ENCODE measurements at places on chromosomes 3 and 15.
A peak's percentile ranks its signal among the peaks of the same experiment; 100 is the strongest.

GRCh38 chr3:147934451-147935180 is 525.5 kb downstream of the ZIC1 start:
- DNase-seq = no peak

DNA sequence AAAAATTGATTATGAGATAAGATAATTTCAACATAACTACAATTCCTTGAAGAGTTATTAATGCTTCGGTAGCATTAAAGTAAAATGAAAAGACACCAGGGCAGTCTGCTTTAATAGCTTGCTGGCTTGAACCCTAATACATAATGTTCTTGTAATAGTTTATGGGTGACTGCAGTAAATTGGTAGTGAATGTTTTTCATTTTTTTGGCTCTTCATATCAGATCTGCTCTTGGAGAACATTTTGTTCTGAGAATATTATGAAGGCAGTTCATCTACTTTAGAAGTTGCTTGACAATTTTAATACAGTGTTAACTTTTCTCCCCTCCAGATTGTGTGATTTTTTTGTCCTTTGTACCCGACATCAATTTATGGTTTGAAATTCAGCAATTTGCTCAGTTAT is 128.4 kb downstream of the ZBTB20 start:
- no peak for DNase-seq

DNA sequence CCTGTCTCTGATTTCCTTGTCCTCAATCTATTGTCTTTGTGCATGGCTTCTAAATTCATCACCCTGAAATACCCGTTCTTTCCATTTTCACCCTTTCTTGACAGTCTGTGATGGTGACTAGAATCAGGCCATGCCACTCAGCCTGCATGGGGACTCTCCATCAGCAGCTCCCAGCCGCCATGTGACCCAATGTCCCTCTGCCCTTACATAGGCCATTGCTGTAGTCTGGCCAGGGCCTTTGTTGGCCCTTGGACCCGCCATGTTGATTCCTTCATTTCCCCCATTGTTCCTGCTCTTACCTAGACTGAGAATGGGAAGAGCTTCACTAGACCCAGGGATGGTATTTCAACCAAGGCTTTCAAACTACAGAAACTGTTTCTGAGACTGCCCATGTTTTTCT is 45.8 kb downstream of the SPSB4 start:
- no peak for DNase-seq

DNA sequence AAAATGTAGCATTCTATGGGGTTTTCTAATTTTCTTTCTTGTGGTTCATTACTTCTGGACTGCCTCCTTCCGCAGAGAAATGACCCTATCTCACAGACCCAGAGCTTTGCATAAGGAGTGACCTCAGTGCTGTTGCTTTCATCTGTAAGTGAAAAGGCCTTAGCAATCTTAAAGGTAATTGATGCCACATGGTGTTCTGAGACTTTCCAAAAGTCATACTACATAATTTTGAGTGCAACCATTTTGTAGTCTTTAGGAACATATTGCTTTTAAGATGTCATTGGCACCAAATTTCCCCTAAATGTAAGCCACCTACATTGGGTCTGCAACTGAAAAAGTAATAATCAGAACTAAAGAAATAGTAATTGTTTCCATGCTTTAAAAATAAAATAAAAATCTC is 9.2 kb upstream of the HHLA2 start:
- DNase-seq = no peak

- DNase-seq = no peak
Observed at GRCh38 chr3:185335799-185336198, 27.1 kb upstream of the MAP3K13 start.

DNA sequence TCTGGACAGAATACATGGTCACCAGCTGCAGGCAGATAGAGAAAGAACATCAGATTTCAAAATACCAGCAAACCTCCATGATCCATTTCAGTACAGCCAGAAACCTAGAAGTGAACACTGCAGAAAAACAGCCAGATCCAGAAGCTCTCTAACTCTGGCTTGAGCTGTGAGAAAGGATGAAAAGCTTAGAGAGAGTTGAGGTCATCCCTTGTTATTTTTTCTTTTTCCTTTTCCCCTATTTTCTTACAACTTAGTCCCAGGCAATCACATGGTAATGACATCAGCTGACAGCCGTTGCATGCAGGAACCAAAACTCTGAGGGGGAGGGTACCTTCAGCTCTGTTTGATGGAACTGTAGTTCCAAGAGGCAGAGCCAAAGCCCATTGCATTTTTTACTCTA is 113.2 kb downstream of the TCF12 start:
- peak; percentile 62 for DNase-seq

- no peak for DNase-seq
Observed at GRCh38 chr3:123546133-123546755, 38.6 kb downstream of the HACD2 start.

DNA sequence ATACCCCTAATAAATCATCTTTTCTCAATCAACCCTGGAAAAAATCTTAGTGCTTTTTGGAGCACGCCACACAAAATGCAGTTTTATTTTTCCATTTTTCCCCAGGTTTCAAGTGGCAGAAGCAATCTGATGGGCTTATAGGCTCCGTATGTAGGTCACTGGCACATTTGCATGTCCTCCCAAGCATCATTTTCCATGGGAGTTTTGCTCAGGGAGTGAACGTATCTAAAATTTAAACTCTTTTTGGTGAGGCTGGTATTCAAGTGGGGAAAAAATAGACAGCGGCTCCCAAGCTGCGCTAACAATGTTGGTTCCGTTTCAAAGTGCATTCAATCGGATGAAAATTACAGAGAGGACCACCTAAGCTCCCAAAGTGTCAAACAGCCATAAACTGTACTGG is 233.4 kb downstream of the MEX3B start:
- peak; percentile 48 for DNase-seq

- DNase-seq = no peak
Observed at GRCh38 chr15:101047301-101047781, 128.2 kb downstream of the LRRK1 start.

- DNase-seq = no peak
Observed at GRCh38 chr3:7813365-7813764, 688.3 kb upstream of the LMCD1 start.

GRCh38 chr3:8775181-8775580 is 5.8 kb upstream of the OXTR start:
- DNase-seq = no peak

GRCh38 chr15:56242576-56243162 is 1.0 kb downstream of the RFX7 start:
- DNase-seq = peak; percentile 35

DNA sequence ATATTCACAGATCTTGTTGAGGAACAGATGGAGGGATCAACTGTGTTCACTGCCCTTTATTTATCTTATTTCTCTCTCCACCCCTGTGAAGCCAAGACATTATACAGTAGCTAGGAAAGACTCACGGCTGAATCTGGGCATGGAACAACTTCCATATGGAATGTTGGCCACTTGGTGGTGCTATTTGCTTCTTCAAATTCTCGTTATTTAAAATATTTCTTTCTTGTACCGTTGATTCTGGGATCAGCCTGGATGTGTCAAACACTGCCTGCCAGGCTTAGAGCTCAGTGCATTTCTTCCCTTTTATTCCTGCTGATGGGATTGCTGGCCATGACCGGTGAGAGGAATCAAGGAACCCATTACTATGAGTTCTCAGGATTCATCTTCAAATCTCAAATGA is 17.5 kb upstream of the GASK1A start:
- peak; percentile 60 for DNase-seq

DNA sequence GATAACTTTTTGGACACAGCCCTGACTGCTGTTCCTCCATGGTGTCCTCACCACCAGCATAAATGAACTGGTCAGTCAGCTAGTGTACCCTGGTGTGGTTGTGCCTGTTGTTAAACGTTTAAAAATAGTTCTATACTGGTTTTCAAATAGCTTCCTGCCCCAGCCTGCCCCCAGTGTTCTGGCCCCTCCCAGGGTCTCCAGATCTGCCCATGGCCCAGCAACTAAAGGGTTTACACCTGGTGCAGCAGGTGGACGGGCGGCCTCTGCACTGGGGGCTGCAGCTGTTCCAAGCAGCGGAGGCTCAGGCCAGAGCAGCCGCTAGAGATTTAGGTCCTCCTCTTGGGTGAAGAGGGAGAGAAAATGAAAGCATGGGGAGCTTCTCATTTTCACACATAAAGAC is 6.1 kb upstream of the NR2E3 start:
- DNase-seq = no peak

DNA sequence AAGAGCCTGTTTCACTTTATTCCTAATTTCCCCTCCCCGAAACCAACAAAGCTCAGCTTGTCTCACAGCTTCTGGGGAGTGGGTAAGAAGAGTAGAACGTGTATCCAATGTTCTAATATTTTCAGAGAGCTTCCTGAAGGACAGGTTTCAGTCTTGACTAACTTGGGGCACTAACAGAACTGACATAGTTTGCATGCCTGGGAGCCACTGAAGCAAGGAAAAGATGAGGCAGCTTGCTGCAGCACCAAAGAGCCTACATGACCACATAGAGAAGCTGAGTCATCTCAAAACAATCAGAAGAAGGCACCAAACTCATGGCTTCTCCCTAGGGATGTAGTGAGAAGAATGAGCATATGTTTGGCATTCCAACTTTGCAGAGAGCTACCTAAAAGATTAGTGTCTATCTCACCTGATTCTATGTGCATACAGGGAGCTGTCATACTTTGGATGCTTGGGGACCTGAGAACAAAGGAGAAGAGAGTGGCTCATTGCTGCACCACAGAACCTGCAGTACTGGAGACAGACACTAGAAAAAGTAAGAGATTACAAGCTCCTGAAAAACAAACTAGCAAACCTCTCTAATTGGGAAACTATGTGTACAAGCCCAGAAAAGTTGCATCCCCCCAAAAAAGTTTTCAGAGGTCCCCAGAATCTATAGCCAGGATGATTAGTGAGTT is 86.9 kb downstream of the DCLK3 start:
- no peak for DNase-seq

DNA sequence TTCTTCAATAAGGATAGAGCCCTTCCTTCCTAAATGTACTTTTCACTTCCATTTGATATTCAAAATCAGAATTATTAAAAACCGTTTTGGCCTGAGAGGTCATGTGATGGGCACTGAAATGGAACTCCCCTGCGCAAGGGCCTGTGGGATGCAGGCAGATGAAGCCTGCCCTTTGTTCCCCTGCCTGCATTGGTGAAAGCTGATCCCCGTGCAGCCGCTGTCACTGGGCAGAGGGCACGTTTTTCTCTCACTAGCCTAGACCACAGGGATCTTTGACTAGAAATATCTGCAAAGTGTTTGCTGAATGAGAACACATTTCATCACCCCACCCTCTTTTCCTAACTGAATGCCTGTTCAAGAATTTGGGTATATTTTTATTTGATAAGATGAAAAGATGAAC is 74.9 kb downstream of the TIPARP start:
- no peak for DNase-seq

DNA sequence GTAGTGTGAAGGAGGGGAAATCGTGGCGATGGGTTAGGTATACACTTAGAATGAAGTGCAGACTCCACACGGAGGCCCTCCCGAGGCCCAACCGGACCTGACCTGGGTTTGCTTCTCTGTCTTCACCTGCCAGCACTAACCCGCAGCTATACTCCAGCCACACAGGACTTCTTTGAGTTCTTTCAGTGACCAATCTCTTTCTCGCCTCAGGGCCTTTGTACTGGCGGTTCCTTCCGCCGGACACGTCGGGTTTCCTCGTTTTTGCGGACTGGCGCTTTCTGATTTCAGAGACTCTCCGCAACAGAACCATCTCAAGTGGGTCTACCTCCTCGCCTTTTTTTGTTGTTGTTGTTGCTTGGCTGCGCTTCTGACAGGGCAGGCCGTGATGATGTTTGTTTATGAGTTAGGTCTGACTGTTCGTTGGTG is at the start of gene NEIL1:
TSS of gene NEIL1 (plus strand) at position 244 of the 426 bp plus-strand sequence. CDS start 1,867 bp downstream, outside the sequence.
- DNase-seq = no peak

- DNase-seq = no peak
Observed at GRCh38 chr15:70199124-70199482, 101.4 kb upstream of the TLE3 start.

GRCh38 chr15:41862515-41863116 is 24.0 kb downstream of the PLA2G4B start:
- DNase-seq = no peak

GRCh38 chr3:43194069-43194468 is 88.2 kb upstream of the POMGNT2 start:
- no peak for DNase-seq

- DNase-seq = no peak
Observed at GRCh38 chr3:32325927-32326326, 65.7 kb upstream of the CMTM7 start.

GRCh38 chr3:156516284-156516683 is 38.6 kb downstream of the SSR3 start:
- no peak for DNase-seq

DNA sequence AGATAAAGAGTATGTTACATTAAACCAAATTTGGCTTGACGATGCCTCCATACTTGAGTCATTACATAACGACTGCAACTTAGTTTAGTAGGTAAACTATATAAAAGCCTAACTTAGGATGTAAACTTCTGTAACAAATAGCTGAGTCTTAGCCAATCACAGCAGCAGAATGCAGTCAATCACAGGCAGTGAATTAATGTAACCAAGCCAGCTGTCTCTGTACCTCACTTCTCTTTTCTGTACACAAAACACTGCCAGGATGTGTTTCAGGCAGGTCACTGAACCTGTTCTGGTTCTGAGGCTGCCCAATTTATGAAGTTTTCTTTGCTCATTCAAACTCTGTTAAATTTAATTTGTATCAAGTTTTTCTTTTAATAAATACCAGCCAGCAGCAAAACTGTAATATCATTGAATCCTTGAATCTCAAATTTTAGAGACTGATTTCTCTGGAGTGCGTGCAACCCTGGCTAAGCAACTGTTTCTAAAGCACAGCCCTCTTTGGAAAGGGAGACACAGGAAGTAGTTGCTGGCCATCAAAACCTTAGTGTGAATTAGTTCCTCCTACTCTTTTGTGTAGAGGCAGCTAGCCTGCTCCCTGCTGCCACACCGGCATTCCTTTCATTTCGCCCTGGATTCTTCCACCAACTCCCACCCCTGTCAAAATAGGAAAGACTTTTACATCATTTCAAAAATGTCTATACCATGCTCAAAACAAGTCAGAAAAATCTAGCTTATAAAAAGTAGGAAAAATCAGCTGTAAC is 15.2 kb downstream of the RFTN1 start:
- no peak for DNase-seq

GRCh38 chr3:151468284-151468917 is 7.5 kb upstream of the IGSF10 start:
- peak; percentile 37 for DNase-seq

- no peak for DNase-seq
Observed at GRCh38 chr3:159916052-159916451, 72.6 kb upstream of the IL12A start.

DNA sequence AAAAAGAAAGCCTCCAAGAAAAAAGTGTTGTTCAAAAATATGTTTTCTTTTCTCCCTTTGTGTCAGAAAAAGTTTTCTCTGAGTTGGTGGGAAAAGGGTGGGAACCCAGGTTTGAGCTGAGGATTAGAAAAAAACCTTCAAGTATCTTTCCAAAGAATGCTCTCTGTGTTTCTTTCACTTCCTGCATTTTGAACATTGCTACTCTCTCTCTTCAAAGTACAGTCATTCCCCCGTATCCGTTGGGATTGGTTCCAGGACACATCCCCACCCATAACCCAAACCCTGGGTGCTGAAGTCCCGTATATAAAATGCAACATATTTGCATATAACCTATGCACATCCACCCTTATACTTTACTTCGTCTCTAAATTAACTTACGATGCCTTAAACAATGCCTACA is 139.6 kb downstream of the TMCO5A start:
- DNase-seq = no peak

Measured in muscle of back (tissue), 13 donors.